ENCODE measurements at places on chromosomes 4 and X. TPM values are rescaled to one million over a fixed set of nuclear protein-coding genes. Genes with fewer than 3 reads are reported as not detected.

GRCh38 chr4:71217688-71218087, 121.1 kb upstream of the SLC4A4 start:
- DNase-seq = no peak

DNA sequence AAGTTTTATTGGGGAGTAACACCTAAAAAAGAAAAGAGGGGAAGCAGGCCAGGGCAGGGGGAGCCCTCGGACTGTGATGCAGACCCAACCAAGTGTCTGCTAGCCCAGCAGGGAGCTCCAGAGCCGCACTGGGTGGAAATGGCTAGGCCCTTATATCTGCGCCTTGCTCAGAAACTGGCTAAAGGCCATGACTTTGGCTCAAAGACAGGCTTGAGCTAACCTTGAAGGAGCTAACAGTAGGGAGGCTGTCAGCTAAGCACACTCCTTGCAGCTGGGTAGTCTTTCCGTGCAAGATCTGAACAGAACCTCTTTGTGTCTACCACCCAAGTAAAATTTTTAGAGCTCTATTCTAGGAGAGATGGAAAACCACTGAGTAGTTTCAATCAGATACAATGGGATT, 43.0 kb downstream of the SEPSECS start:
- DNase-seq = no peak

GRCh38 chr4:17166954-17167353, 268.5 kb upstream of the LDB2 start:
- no peak for DNase-seq

GRCh38 chr4:2805712-2806389, 13.0 kb downstream of the SH3BP2 start:
- no peak for DNase-seq

- no peak for DNase-seq
Measured at GRCh38 chr4:167222099-167222498, 12.2 kb downstream of the SPOCK3 start.

DNA sequence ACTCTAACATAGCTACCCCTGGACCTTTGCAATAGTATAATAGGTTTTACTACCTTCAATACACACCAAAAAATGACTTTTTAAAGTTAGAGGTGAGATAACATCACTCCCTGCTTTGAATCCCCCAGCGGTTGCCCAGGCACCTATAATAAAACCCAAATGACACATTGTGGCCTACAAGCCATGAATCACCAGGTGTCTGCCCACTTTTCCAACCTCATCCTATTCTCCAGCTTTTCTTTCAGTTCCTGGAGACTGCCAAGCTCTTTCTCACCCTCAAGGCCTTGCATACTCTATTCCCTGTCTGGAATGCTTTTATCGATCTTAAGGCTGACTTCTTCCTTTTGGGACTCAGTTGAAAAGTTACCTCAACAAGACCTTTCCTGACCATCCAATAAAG, 16.4 kb upstream of the PRSS48 start:
- no peak for DNase-seq

GRCh38 chr4:8440492-8441311, at the start of the genes ACOX3 and TRMT44:
Gene ACOX3, minus strand, starts transcription at chr4:8440723. Its CDS starts 24,202 bp downstream, at chr4:8416521.
Gene TRMT44, plus strand, starts transcription at chr4:8440777. Its CDS starts 46 bp downstream, at chr4:8440823.
- peak; percentile 96 for DNase-seq

GRCh38 chr4:186825069-186825468, 101.4 kb upstream of the FAT1 start:
- DNase-seq = no peak

DNA sequence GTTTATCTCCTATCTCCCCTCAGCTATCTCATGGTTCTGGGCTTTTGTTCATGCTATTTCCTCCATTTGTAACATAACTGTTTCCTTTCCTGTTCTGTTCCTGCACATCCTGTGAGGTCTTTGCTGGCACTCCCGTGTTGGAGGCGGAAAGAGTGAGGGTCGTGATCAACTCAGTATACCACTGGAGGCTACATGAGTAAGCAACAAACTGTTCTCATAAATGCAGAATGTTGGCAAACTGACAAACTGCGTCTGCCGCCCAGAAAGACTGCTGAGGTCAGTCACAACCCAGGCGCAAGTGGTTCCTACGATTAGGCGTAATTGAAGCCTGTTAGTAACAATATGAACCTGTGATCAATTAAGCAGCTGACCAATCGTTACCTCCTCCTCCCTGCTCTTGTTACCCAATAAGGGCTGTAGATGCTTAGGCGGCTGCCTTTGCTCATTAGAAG, 48.8 kb downstream of the C4orf33 start:
- DNase-seq = no peak

GRCh38 chrX:43373032-43373431, 283.1 kb upstream of the MAOA start:
- no peak for DNase-seq

- DNase-seq = no peak
Measured at GRCh38 chrX:42366181-42366580, 411.8 kb downstream of the PPP1R2C start.

DNA sequence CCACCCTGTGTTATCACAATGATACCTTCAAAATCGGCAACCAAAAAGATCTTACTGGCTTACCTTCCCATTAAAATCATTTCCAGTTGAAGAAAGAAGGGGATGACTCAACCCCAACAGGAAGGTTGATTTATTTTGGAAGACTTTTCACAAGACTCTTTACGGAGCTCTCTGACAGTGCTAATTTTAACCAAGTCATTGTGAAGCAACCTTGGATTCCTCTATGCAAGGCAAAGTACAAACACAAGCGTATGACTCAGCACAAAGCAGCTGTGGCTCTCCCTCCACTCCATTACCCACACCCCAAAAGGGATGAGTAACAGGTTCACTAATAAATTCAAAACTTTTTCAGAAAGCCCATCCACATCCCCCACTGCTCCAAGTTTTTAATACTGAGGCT, 213.8 kb upstream of the FGF13 start:
- DNase-seq = no peak

DNA sequence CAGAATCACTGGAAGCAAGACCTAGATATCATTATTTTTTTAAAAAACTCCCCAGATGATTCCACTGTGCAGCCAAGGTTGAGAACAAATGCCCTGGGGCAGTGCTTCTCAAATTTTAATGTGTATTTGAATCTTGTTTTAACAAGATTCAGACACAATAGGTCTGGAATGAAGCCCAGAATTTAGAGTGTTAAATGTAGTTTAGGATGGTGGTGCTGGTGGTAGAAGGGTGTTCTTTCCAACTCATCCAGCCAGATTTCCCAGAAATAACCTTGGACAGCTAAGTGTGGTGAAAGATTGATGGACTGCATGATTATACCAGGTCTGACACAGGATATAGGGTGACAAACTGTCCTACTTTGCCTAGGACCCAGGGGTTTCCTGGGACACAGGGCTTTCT, 120.1 kb upstream of the MED14 start:
- no peak for DNase-seq

MEPE gene
- total RNA-seq = not detected

GCNA gene
- total RNA-seq = 2.2 TPM

MAGEB6B gene
- total RNA-seq = not detected

REELD1 gene
- total RNA-seq = 0.43 TPM

FAM149A gene
- 1.2 TPM for total RNA-seq

TEX13D gene
- total RNA-seq = not detected

GPR119 gene
- total RNA-seq = not detected

Measured in activated T-cell treated with anti-CD3 and anti-CD28 coated beads, Interleukin-2, amount 50 U/mL, for 4 hours (primary cell).